ENCODE measurements at places on chromosomes 5 and 9.
A peak's percentile ranks its signal among the peaks of the same experiment; 100 is the strongest.

DNA sequence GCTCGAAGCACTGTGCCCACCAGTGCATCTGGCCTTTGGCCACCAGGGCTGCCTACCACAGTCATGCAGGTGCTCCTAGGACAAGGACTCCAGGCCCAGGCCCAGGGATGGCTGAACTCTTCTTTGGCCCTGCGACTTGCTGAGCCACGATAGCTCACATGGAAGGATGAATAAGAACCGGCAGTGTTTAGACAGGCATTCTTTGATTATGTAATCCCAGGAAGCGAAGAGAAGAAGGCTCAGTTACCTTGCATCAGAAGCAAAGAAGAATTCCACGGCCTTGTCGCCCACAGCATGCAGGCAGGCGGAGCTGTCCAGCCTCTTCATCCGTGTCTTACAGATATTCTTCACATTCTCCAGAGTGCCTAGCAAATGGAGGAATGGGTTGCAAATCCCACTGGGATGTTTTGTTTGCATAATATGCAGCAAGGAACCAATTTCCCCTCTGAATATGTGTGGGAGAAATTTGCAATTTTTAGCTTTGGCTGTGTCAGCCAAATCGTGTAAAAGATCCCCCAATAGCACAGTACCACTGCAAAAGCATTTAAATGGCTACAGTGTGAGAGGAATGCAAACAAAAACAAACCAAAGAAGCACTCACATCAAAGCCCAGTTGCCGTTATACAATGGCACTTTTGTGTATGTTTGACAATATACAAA, 29.1 kb downstream of the GFPT2 start:
- no peak for DNase-seq

DNA sequence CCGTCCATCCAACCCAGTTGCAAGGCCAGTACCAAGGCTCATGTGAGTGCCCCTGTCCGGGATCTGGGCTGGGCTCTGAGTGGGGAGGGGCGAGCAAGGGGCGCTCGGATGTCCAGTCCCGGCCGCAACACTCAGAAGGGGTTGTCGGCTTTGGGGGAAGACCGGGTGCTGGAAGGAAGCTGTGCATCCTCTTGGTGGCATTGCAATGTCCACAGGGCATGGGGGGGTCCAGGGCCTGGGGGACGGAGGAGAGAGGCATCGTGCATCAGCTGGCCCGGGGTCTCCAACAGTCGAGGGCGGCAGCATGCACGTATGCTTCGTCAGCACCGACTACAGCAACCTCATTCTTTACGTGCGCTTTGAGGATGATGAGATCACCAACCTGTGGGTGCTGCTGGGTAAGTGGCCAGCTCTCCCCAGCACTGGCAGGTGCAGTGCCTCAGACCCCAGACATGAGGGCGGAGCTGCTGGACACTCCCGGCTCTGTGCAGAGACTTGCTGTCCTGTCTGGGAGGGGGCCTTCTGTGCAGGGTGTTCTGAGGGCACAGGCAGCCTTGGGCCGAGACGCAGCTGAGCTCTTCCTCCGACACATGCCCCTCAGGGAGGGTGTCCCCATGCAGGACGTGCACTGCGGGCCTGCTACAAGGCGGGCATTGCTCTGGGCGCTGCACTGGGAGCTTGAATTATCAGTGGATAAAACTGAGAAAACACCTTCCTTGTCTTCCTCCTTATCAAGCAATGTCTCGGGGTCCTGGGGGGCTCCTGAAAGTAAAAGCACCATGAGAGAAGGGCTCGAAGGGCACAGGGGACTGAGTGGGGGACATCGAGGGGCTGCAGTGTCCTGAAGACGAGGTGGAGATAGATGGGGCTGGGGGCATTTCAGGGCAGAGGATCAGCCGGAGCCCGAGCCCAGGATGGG, 22.5 kb downstream of the GLT6D1 start:
- no peak for DNase-seq

DNA sequence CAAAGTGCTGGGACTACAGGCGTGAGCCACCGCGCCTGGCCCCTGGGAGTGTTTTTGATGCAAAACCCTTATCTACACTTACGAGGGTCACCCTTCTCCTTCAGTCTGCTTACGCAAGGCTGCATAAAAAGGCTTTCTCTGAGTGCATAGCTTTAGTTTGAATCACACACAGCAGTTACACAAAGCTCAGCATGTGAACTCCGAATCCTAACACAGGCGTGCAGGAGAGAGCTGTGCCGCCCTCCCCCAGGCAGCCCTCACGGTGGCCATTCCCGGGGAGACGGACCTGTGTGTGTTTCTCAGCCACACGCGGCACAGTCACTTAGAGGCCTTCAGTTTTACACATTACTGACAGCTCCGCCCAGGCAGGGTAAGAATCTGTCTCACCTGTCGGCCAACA, 26.7 kb downstream of the EXD3 start:
- DNase-seq = no peak

DNA sequence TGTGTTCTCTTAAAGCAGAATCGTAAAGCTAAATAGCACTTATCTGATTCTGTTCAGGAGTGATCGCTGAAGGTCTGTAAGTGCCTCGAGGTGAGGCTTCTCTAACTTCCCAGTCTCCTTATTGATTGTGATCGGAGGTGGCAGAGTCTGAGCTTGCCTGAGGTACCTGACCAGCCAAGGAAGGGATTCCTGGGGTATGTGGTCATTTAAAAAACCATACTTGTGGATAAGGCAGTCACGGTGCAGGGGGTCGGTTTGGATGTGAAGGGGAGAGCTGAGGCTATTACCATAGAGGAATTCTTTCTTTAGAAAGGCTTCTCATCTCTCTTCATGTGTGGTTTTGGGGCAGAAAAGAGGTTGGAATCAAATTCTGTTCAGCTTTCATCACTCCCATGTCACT, 193.7 kb downstream of the TLE4 start:
- no peak for DNase-seq

GRCh38 chr5:68182094-68182493, 33.5 kb upstream of the PIK3R1 start:
- no peak for DNase-seq

DNA sequence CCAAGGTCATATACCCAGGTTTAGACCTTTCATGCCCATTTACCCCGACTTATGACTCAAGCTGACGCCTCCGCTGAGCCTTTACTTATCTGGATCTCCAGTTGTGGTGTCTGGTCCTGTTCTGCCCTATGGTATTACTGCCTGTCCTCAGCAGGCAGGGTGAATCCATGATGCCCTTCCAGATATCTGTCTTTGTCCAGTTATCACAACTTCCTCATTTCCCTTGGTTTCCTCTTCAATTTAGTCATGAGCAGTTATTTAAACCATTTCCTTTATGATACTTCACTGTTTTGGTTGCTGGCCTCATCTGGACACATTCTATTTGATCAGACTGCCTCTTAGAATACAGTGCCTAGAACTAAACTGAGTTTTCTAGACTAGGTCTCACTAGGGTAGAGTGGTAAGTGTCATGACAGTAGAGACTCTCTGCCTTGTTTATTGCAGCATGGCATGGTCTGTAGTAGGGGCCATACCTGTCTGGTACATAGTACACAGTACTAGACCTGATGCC, 93.3 kb downstream of the MELK start:
- DNase-seq = peak; percentile 29

- DNase-seq = no peak
Observed at GRCh38 chr9:78671785-78672184, 374.9 kb downstream of the PSAT1 start.

GRCh38 chr9:76717176-76717575, 47.1 kb upstream of the PCA3 start:
- no peak for DNase-seq

GRCh38 chr5:100858987-100859545, 44.0 kb downstream of the ST8SIA4 start:
- DNase-seq = no peak

DNA sequence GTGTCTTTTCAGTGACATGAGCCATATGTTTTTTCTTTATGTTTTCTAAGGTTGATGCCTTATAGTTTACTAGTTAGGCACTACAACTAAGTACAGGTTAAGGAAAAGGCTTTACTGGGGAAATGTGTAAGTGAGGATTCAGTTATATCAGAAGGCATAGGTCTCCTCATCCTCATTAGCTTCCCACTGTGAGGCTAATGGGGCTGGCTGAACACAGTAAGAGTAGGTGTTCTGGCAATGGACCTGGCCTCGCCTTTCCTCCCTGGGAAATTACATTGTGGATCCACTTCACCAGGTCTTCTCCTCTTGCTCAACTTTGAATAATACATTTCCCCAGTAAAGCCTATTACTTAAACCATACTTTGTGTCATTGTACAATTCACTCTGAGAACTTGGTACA, 225.5 kb downstream of the PTPRD start:
- no peak for DNase-seq

DNA sequence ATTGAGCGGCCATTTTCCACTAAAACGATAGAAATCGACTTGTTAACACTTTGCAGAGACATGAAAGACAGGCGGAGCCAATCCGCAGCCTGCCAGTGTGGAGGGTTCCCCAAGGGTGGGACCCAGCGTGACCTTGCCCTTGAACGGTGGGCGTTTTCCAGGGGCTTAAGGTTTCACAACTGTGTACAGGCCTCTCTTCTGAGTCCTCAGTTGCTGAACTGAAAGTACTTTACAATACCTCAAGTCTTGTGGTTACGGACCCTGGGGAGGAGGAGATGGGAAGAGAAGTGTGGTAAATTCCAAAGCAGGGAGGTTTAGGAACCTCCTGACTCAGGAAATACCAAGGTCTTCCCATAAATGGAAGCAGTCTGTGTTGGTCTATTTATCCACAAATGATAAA, 68.2 kb upstream of the CKMT2 start:
- DNase-seq = no peak

- DNase-seq = no peak
Observed at GRCh38 chr5:102902135-102902448, 147.0 kb downstream of the PAM start.

GRCh38 chr5:170179626-170180025, 53.2 kb upstream of the C5orf58 start:
- no peak for DNase-seq

DNA sequence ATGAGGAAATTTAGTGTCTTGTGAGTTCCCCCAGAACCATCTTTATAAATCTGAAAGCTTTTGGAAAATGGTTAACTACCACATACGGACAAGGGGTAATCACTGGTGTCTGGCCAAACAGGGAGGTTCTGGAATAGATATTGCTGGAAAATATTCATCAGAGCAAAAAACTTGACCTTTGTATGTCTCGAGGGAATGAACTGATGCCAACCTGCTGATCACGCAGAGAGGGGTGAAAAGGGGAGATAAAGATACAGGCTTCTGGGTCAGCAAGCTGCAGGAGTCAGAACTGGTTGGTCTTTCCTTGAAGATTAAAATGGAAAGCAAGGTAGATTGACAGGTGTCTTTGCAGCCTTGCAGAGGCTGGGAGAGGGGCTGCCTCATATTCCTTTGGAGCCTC, 35.5 kb downstream of the PSAT1 start:
- no peak for DNase-seq

DNA sequence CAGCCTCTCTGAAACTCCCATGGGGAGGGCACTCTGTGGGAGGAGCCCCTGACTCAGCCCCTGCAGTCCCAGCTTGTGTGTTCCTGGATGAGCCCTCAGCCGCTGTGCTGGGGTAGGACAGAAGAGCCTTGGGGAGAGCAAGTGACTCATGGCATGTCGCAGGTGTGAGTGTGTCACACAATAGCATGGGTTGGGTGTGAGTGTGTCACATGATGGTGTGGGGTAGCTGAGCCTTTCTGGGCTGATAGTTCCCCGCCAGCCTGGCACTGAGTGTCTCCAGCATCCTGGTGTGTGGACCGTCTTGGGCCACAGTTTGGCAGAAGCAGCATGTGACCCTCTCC, 83.4 kb downstream of the PHF2 start:
- DNase-seq = no peak

- no peak for DNase-seq
Observed at GRCh38 chr9:104009826-104010225, 84.3 kb upstream of the SMC2 start.

DNA sequence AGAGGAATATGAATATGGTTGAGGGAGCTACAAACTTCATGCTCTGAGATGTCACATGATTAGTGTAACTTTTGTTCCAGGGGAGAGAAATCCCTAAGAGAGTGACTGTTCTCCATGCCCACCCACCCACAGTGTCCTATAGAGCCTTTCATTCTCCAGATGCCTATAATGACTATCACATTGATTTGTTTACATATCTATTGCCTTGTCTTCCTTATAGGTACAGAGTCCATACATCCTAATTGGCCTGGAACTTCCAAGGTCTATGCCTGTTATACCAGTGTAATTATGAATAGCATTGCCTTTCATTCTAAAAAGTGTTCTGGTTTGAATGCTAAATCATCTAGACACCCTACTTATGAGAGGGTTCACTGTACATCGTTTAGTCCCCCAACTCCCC, 475.4 kb downstream of the RAB3C start:
- no peak for DNase-seq

DNA sequence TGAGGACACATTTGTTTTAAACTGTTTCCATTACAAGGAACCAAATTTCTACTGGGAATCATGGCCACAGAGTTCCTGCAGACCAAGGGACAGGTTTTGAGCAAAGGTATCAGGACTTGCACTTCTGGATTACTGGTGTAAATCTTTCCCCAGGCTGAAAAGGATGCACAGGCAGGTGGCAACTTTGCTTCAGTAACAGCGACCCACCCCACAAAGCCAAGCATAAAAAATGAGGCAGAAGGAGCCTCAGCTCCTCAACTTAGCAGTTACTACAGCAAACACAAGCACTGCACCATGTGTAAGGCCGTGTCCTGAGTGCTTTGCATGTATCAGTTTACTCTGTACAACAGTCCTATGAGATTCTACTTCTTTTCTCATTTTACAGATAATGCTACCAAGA, 251.9 kb downstream of the EBF1 start:
- no peak for DNase-seq

GRCh38 chr5:135135530-135136226, 101.7 kb upstream of the PITX1 start:
- DNase-seq = no peak

DNA sequence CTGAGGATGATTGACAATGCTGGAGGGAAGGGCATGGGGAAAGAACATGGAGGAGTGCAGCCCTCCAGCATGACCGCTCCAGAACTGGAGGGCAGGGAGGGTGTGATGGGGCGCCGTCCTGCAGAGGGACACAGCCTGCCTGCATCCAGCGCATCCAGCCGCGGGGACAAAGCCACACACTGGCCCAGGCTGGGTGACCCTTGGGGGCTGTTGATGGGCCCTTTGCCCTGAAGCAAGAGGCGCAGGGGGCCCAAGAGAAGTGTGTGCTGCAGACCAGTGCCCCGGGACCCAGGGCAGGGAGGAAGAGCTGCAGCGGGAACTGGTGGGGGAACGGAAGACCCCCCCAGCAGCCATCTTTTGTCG, 169.8 kb upstream of the PPP1R26 start:
- DNase-seq = no peak

DNA sequence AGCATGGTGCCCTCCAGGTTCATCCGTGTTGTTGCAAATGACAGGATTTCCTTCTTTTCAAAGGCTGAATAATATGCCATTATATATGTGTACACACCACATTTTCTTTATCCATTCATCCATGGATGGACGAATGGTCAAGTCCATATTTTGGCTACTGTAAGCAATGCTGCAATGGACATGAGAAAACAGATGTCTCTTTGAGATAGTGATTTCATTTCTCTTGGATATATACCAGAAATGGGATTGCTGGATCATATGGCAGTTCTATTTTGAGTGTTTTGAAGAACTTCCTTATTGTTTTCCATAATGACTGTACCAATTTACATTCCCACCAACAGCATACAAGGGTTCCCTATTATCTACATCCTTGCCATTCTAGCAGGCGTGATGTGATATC, 67.9 kb downstream of the TEK start:
- no peak for DNase-seq

- peak; percentile 73 for DNase-seq
Observed at GRCh38 chr9:109574061-109574882, 76.2 kb upstream of the PTPN3 start.

All from MM.1S (cell line).